Effector CD8-positive, alpha-beta T cell (primary cell): ENCODE measurements at places on chromosomes 5 and 9.

DNA sequence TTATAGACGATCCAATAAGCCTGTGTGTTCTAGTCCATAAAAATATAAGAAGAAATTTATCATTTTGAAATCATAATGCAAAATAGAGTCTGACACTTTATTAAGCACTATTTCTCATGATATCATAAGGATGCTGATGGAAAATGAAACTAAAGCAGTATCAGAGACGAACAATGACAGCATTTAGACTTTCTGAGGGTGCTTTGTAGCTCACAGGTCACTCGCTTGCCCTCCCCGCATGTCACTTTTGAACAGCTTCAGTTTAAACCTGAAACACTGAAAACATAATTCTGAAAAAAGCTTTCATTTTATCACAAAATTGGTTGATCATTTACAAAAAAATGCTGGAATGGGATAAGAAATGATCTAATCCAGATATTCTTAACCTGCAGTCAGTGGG is 247.1 kb downstream of the EBF1 start:
- DNase-seq, result no peak

- no peak for DNase-seq
These were observed 17.3 kb downstream of the ALDH1A1 start for GRCh38 chr9:72935595-72935994.

DNA sequence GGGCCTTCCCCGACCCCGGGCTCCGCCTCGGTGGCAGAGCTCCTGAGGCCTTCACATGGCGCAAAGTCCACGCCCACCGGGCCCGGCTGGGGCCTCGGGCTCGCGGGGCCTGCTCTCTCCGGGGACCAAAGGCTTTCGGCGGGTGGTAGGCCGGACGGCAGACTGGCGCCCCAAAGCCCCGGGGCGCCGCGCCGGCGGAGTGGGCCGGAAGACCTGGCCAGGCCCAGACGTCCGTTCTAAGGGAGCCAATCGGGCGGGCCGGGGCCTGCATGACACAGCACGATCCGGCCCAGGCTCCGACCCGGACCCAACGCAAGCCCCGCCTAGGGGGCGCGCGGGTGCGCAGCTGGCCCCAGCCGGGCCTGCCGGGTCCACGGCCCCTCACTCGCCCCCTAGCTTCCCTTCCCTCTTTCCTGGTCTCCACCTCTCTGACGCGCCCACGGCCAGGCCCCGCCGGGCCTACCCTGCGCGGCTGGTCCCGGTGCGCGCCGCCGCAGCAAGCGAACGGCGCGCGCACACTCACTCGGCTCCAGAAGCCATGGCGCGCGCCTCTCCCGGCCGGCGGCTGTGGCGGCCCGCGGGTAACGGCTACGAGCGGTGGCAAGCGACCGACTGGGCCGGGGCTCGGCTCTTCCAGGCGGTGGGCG is 488 bp downstream of the VCP start:
- DNase-seq, result peak; percentile 70

- DNase-seq, result no peak
These were observed 518.6 kb downstream of the TLE4 start for GRCh38 chr9:80090317-80090716.

GRCh38 chr9:109574061-109574882 is 76.2 kb upstream of the PTPN3 start:
- no peak for DNase-seq

- DNase-seq, result no peak
These were observed 3.0 kb upstream of the PDLIM4 start for GRCh38 chr5:132254321-132254977.
